T follicular helper cell (primary cell): ENCODE measurements at places on chromosomes 5 and 9.

- DNase-seq: no peak
Measured at GRCh38 chr5:8184455-8185063, 315.6 kb downstream of the MTRR start.

GRCh38 chr9:78044886-78045285 is 13.3 kb upstream of the GNAQ start:
- no peak for DNase-seq

- DNase-seq: no peak
Measured at GRCh38 chr9:70581214-70581954, 166.9 kb upstream of the KLF9 start.

GRCh38 chr9:107914151-107914550 is 424.6 kb upstream of the KLF4 start:
- no peak for DNase-seq
